Smooth muscle cell of the pulmonary artery (primary cell): ENCODE measurements at places on chromosomes 7 and 10. TPM values are rescaled to one million over a fixed set of nuclear protein-coding genes. Genes with fewer than 3 reads are reported as not detected.

MSMB gene
- not detected in 2 replicates for total RNA-seq

CTTNBP2 gene
- 1.2 and 1.9 TPM in 2 replicates for total RNA-seq

GRM3 gene
- not detected in 2 replicates for total RNA-seq

DNTT gene
- total RNA-seq: not detected in 2 replicates
